Activated CD8-positive, alpha-beta memory T cell treated with anti-CD3 and anti-CD28 coated beads, Interleukin-2, amount 10 ng/mL, durations not matched to agents 7 days and 5 days (primary cell): ENCODE measurements at places on chromosomes 3 and 15. TPM values are rescaled to one million over a fixed set of nuclear protein-coding genes. Genes with fewer than 3 reads are reported as not detected.

DNAJA4 gene
- total RNA-seq, result 35.8 TPM

MYLK gene
- 0.96 TPM for total RNA-seq

HYAL1 gene
- 0.14 TPM for total RNA-seq

IL17RD gene
- total RNA-seq, result 0.02 TPM

MYL3 gene
- total RNA-seq, result not detected

IQCF5 gene
- total RNA-seq, result not detected

RGMA gene
- total RNA-seq, result not detected
